ENCODE measurements at places on chromosomes 1 and 21.

DNA sequence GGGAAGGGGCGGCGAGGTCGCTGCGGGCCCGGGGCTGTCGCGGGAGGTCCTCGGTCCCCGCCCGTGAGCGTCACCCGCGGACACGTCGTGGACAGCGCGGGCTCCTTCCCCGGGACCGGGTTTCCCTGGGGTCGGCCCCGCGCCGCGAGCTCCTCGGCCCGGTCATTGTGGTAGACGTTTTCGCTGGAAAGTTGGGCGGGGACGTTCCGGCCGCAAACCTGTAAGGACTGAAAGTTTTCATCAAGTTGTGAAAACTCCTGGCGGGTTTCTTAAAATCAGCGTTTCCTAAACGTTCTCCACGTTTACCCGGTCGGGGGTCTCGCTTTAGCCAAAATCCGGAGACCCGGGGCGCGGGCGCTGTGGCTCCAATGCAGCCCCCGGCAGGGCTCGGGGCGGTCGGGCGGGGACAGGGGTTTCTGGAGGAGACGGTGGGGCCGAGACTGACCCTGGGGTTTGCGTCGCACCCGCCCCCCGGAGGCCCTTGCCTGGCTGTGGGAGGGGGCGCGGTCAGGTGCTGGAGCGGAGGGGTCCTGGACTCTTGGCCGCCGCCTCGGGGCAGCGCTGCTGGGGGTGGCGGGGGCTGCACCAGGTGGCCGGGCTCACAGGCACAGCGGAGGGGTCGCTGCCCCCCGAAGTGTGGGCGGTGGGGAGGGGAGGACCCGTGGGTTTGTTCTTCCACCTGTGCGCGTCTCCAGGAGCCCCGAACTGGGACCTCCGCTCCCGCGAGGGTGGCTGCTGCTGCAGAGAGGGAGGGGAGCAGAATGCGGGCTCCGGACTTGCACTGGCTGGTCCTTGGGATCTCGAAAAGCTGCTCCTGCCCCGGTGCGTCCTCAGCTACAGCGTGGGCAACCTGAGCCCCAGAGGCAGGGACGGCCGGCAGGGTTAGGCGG lies 827 bp downstream of the PRKCZ start:
- DNase-seq, result no peak

DNA sequence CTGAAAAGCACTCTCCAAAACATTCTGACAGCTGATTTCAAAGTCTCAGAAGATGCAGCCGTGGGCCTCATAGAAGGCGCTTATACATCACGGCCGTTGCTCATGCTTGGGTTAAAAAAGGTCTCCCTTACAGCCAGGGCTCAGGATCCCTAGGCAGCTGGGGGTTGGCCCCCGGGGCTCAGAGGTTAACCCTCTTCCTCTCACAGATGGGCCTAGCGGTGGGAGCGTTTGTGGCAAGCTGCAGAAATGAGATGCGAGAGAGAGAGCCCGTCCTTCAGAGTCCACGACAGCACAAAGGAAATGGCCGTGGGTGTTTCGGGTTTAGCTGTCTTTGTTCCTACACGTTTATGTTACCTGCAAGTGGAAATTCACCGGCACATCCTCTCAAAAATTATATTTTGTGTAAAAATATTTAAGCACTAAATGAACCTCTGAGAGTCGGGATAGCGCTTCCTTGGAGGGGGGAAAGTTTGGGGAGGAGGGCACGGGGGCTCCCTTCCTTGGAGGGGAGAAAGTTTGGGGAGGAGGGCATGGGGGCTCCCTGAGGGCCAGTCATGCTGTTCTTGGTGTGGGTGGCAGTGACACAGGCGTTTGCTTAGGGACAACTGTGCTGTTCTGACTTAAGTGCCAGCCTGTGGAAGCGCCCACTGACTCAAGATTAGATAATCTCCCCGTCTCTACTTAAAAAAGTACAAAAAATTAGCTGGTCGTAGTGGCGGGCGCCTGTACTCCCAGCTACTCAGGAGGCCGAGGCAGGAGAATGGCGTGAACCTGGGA lies 20.5 kb upstream of the PRDM15 start:
- DNase-seq, result no peak

- peak; percentile 4 for DNase-seq
These were observed 661 bp downstream of the PLEKHO1 start for GRCh38 chr1:150150133-150151021.

- DNase-seq, result no peak
These were observed 132.5 kb upstream of the IVNS1ABP start for GRCh38 chr1:185449378-185450059.

DNA sequence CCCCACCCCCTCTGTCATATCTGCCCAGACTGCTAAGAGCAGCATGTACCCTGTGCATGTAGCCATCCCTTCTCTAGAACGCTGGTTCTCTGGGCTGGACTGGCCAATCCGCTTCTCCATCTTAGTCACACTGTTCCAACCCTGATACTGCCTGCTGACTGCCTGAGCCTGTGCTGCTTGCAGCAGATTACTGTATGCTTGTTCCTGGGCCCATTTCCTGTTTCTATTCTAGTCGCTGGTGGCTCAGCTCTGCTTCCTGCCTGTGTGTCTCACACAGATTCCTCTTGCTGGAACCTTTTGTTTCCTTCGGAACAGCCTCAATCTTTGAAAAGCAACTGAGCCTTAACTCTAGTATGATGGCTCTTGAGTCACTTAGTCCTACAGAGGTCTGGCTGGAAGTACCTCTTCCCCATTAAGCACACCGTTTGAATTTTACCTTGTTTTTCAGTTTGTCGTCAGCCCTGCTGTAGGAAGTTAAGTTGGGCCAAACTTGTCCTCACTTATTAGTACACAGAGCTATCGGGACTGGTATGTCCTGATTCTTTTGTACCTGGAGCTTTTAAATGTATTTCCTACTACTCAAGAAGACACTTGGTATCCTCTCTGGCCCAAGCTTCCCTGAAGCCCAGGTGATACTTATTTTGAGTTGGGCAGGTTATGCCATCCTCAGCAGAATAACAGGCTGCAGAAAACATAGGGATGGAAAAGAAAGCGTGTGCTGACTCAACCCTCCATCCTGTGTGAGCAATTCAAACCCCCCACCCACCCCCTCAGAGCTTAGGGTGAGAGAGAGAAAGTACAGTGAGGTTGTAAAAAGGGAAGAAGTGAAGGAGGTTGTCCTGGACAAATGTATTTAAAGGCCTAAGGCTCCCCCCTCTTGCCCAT lies 43.4 kb upstream of the PIGV start:
- peak; percentile 70 for DNase-seq

All from effector memory CD4-positive, alpha-beta T cell (primary cell).